ENCODE measurements at places on chromosomes 6 and 20.

DNA sequence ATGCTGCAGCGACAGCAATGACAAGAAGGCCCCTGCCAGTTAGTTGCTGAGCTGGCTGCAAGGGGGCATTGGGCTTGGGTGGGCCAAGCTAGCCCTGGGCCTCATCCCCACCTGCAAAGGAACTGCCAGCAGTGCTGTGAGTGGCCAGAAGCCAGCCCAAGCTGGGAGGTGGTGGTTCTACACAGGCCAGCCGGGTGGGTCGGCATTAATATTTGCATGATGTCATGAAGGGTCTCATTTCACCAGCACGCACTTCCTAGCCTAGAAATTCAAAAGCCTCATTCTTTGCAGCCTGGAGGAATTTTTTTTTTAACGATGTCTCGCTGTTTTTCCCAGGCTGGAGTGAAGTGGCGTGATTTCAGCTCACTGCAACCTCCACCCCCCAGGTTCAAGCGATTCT lies 62.0 kb downstream of the IYD start:
- DNase-seq, result no peak

DNA sequence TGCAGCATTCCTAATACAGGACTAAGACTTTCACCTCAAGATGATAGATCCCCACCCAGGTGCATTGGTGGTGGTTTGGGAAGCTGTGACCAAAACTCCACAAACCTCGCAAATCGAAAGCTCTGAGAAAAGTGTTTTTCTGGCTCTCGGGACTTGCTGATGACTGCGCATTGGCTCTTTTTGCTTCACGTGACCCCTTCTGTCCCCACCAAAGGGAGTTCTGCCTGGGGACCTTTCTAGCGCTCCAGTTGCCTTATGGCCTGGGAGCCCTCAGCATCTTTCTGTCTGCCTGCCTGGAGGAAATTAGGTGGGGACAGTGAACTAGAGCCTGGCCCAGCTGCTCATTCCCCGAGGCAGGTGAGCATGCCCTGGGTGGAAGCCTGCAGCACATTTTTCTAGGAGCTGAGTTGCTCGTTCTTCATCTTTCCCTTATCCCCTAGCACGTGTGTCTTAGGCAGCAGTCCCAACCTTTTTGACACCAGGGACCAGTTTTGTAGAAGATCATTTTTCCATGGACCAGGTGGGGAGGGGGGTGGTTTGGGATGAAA lies 90.2 kb downstream of the TXNDC5 start:
- DNase-seq, result no peak

- DNase-seq, result no peak
Observed at GRCh38 chr6:23600118-23600517, 525.9 kb upstream of the NRSN1 start.

DNA sequence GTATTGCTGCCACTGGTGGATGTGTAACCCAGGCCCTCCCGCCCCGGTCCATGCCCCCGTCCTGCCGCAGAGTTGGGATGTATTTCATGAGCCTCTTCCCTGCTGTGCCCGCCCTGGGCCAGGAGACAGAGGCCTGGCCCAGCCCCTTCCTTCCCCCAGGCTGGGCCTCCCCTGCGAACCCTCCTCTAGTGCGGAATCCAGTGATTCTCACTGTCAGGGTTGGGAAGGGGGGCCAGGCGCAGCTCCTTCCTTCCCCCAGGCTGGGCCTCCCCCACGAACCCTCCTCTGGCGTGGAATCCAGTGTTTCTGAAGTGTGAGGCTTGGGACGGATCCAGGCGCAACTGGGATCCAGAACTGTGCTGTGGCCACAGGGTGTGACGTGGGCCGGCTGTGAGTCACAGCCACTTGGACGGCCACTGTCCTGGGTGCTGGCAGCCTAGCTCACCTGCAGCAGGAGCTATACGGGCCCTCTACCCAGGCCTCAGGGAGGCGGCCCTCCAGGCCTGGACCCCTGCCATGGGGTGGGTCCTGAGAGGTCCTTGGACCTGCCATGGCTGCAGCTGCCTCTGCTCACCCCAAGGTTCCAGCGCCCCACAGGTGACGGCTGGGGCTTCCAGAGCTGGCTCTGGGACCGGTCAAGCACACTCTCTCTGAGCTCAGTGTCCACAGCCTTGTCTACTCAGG lies 28.3 kb downstream of the COL20A1 start:
- DNase-seq, result no peak

GRCh38 chr6:33061987-33062386 lies 11.5 kb downstream of the HLA-DPA1 start:
- no peak for DNase-seq

DNA sequence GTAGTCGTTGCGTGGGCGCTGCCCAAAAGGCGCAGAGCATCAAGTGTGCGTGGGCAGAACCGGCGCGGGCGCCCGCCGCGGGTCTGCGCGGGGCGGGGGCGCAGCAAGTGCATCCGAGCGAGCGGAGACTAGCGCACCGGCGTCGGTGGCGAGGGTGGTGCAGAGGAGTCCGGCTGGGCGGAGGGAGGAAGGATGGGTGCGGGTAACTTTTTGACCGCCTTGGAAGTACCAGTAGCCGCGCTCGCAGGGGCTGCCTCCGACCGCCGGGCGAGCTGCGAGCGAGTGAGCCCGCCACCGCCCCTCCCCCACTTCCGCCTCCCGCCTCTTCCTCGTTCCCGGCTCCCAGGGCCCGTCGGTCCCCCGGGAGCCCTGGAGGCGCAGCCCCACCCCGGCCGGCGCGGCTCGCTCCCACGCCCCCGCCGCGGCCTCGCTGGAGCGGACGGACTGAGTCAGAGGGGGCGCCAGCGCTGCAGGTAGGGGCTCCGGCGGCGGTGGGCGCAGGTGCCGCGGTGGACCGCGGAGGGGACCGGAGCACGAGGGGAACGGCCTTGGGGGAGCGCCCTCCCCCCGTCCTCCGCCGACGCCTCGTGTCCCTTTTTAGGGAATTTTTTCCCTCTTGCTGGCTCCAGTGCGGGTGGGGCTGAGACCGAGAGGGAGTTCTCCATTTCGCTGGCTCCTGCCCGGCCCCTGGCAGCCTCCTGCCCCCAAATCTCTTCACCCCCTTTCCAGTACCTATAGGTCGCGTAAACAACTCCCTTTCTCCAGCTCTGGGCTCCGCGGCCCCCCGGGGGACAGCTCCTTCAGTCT lies 1.6 kb upstream of the DBNDD2 start:
- DNase-seq, result no peak

GRCh38 chr20:10093087-10093591 lies 58.4 kb downstream of the ANKEF1 start:
- DNase-seq, result no peak

DNA sequence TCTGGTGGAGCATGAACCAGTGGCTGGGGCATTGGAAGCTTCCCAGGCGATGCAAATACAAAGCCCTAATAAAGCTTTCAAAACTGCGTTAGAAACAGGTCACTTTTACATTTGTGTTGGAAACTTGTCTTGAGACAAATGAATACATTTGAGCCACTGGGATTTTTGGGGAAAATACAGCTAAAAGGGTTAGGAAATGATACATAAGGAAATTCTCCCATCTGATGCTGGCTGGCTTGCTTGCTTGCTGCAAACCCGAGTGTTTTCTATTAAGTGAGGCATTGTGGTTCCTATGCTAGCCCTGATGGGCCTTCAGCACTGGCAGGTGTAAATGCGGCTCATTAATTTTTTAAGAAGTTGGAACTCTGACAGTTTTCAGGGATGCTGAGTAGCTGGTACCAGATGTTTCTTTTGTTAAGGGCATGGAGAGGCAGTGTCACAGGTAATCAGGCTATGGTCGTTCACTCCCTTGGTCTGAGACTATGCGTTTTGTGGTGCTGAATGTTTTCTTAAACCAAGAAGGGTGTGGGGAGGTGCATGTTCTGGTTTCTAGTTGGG lies 35.2 kb downstream of the RREB1 start:
- DNase-seq, result no peak

- DNase-seq, result no peak
Observed at GRCh38 chr6:131210469-131210868, 75.2 kb downstream of the AKAP7 start.

- DNase-seq, result no peak
Observed at GRCh38 chr6:43772681-43773049, 2.7 kb downstream of the VEGFA start.

- no peak for DNase-seq
Observed at GRCh38 chr6:153634416-153634815, 404.6 kb upstream of the OPRM1 start.

GRCh38 chr20:36969478-36970186 lies 18.1 kb upstream of the SAMHD1 start:
- no peak for DNase-seq

DNA sequence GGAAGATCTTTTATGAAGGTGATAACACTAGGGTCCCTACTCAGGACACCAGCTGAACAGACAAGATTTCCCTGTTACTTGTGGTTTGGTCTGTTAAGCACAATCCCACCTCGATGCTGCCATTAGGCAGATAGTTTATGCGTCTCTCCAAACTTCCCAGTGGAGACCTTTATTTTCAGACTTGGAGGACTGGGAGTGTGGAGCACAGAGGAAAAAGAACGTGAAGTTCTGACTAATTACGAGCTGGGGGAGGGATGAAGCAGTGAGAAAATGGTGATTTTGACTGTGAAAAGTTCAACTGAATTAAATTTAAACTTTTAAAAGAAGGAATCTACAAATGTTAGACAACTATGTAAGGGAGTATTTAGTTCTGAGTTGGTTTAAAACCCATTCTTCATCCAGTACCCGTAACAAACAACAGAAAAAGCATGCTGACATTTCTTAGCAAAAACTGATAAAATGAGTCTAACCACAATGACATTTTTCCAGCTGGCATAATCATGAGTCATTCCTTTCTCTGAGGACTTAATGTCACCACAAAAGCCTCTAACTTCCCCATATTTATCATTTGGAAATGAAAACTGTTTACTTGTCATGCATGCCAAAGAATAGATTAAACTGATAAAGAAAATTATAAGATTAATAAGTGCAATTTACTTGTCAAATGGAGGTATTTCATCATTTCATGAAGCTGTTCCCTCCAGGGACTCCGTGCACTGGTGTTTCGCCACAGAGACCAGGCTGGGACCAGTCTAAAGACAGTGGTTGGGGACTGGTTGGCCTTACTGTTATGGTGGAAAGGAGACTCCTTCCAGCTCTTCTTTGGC lies 113.3 kb upstream of the SSTR4 start:
- peak; percentile 4 for DNase-seq

GRCh38 chr20:49567421-49568277 lies at the start of gene PTGIS:
PTGIS (minus strand) TSS chr20:49568137; CDS start chr20:49568116, 21 bp downstream.
- no peak for DNase-seq

DNA sequence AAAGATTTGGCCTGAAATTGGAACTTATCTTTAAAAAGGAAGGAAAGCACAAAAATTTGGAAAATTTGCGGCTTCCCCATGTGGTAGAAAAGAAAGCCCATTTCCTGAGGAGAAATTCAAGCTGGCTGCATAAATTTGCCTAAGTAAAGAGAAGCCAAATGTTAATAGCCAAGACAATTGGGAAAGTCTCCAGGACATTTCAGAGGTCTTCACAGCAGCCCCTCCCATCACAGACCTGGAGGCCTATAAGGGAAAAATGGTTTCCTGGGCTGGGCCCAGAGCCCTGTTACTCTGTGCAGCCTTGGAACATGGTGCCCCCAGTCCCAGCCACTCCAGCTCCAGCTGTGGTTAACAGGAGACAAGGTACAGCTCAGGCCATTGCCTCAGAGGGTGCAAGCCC lies 736.5 kb downstream of the HACE1 start:
- DNase-seq, result no peak

- no peak for DNase-seq
Observed at GRCh38 chr20:36274181-36274841, 31.8 kb upstream of the DLGAP4 start.

DNA sequence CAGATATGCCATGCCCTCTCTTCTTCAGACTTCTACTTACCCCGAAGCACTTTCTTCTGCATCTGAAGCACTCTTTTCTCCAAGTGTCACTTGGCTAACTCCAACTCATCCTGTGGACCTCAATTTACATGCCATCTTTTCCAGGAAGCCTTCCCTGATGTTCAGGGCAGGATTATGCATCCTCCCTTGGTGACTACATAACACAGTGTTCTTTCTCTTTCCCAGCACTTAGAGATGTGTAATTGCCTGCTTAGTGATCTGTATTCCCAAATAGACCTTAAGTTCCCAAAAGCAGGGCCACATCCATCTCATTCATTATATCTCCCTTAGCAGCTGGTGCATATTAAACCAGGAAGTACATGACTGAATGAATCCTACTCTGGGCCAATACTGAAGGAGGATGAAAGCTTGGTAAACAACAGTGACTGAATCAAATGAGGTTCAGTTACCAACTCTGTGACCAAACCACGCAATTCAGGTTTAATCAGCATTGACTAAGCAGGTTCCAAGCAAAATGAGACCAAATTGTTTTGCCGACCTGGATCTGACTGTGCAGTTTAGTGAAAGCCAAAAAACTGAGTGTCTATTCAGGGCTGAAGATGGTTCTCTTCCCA lies 121.4 kb upstream of the TCF21 start:
- no peak for DNase-seq

DNA sequence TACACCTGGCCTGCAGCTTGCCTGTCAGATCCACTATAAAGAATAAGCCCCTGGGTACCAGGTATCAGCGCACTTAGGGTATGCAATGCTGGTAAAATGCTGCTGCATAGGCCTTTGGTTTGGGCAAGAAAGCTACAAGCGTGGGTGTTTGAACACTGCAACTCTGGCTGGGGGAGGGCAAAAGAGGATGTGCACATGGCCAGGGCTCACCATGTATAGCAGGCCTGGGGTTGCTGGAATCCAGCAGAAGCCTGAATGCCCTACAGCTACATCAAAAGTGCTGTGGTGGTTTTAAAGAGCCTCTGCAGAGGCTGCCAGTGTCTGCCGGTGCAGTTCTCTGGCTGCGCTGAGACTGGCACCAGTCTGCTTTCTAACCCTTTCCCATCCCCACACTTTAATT lies 51.7 kb downstream of the UQCC1 start:
- DNase-seq, result no peak

DNA sequence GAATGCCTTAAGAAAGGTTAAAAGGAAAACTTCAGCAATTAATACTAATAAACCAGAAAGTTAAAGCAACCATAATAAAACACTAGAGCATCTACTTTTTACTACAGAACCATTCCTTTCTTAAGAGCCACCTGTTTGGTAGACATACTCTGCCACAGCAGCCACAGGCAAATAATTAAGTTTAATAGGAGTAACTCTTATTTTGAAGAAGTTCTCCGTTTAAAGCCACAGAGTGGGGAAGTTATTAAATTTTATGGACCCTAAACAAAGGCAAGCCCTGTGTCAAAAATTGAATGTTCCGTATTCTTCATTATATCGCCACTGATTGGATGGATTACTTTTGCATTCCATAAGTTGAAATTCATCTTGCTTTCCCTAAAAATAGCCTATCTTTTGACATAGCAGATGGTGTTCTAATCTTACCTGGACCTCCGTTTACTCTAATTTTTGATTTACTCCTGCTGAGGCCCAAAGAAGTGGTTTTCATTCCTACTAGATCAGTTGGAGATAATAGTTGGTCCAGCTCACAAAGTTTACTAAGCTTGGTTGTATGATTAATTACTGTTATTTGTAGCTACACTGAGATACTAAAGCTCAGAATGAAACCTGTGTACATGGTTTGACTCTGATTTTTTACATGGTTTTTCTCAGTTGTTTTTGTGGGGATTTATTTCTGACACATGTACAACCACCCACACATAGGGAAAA lies 140.4 kb upstream of the SUPT3H start:
- no peak for DNase-seq

- no peak for DNase-seq
Observed at GRCh38 chr6:88494401-88495140, 328.4 kb upstream of the CNR1 start.
